Fibroblast of lung (primary cell): ENCODE measurements at places on chromosomes 1 and 21. TPM values are rescaled to one million over a fixed set of nuclear protein-coding genes. Genes with fewer than 3 reads are reported as not detected.
A peak's percentile ranks its signal among the peaks of the same experiment; 100 is the strongest.

OR2L13 gene
- total RNA-seq, result not detected in 2 replicates

TOE1 gene
- total RNA-seq, result 10.0 and 12.1 TPM in 2 replicates

PLA2G4A gene
- total RNA-seq, result 3.9 and 5.8 TPM in 2 replicates

OR2T35 gene
- total RNA-seq, result not detected in 2 replicates

GJB4 gene
- not detected in 2 replicates for total RNA-seq

C4BPA gene
- total RNA-seq, result not detected in 2 replicates

DNA sequence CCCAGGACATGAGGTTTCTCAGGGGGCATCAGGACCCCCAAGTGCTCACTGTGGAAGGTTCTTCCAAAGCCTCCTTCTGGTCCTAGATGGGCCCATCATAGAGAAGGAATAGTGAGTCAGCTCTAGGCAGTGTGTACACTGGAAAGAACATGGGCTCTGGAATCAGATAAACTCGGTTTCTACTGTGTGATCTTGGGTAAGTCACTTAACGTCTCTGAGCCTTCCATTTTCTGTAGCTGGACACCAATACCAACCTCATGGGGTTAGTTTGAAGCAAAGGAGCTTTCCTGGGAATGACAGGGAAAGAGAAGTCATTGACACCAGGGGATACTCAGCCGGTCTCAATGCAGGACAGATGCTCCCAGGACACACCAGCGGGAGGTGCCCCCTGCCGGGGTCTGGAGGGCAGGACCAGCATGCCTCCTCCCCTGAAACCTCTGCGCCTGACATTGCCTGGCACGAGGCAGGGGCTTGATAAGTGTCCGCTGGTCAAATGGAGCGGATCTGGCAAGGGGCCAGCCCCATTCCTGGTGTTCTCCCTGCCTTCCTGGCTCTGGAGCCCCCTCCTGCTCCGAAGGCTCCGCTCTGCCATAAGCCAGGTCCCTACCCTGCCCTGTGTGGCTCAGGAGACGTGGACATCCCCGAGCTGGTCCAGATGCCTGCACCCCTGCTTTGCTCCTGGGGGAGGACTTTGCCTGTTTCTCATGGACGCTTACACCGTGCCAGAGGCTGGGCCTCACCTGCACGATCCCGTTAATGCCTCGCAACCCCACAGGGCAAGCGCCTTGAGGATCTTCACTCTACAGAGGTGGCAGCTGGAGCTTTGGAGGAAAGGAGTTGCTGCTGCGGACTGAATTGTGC is 52.8 kb downstream of the EDN2 start:
- DNase-seq, result no peak
- no peaks in the 10 kb centered on the region for H3K36me3 ChIP-seq
- no peak overlapping the region for H3K4me3 ChIP-seq
- peaks cover 11% of the 10 kb centered on the region for H3K4me1 ChIP-seq

DNA sequence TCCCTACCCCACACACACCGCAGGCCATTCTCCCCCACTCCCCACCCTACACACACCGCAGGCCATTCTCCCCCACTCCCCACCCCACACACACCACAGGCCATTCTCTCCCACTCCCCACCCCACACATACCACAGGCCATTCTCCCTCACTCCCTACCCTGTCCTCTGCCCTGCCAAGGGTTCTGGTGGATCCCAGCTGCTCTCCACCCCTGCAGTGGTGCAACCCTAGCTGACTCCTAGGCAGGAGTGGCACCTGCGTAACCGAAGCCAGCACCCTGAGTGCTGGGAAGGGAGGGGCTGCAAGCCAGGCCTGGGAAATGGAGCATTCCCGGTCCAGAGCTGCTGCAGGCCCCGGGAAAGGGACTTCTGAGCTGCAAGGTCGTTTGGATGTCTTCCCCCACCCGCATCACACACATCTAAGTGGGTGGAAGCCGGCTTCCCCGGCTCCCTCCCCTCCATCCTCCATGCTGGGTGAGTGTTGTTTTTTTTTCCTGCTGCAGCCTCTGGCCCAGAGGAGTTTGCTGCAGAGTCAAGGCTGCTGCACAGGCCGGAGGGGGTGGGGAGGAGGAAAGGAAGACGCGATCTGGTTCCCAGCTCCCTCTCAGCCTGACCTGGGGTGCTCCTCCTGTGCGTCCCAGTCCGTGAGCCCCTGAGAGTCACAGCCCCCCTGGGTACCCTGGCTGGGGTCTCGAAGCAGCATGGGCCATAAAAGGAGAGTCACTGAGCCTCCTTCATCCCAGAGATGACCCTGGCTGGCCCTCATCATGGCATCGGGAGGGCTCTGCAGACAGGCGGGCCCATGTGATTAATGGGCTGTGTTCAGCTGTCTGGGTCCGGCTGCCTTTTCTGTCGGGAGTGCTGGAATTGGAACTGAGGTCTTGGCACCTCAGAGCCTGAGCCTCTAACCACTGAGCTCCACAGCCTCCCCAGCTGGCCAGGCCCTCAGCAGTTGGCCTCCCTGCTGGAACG is 16.1 kb downstream of the H6PD start:
- H3K27ac ChIP-seq, result no peak overlapping the region
- H3K4me1 ChIP-seq, result no peaks in the 10 kb centered on the region
- H3K4me3 ChIP-seq, result no peak overlapping the region
- H3K27me3 ChIP-seq, result no peaks in the 10 kb centered on the region
- peaks cover 2% of the 10 kb centered on the region for H3K36me3 ChIP-seq

DNA sequence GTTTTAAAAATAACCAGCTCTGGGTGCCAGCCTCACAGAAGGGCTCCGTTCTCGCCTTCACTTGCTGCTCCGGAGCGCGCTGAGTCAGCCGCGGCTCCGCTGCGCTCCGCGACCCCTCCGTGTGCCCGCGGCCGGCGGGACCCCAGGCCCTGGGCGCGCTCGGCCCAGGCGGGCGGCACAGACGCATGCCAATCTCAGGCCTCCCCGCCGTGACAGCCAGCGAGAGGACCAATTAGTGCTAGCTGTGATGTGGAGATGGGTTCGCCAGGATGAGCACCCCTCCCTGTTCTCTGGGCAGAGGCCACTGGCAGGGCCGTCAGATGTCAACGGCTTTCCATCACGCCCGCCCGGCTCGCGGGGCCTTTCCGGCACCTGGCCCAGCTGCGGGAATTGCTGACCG is 293.8 kb downstream of the SPATA17 start:
- no peaks in the 10 kb centered on the region for H3K36me3 ChIP-seq
- no peaks in the 10 kb centered on the region for H3K27me3 ChIP-seq
- no peak overlapping the region for H3K27ac ChIP-seq
- DNase-seq, result peak; percentile 11
- H3K4me1 ChIP-seq, result no peaks in the 10 kb centered on the region

GRCh38 chr1:208923456-208923855 is 660.1 kb upstream of the CAMK1G start:
- no peaks in the 10 kb centered on the region for H3K36me3 ChIP-seq
- no peak overlapping the region for H3K4me3 ChIP-seq
- no peak for DNase-seq
- no peak overlapping the region for H3K27ac ChIP-seq

- H3K4me3 ChIP-seq, result no peak overlapping the region
- DNase-seq, result no peak
- no peaks in the 10 kb centered on the region for H3K4me1 ChIP-seq
- H3K36me3 ChIP-seq, result no peaks in the 10 kb centered on the region
- no peak overlapping the region for H3K27ac ChIP-seq
These were observed 910 bp downstream of the LCE3A start for GRCh38 chr1:152621993-152622392.

- H3K36me3 ChIP-seq, result no peaks in the 10 kb centered on the region
- H3K27ac ChIP-seq, result peak overlapping the region; percentile 22
- no peak overlapping the region for H3K4me3 ChIP-seq
These were observed 134.9 kb upstream of the B3GALT2 start for GRCh38 chr1:193321242-193321840.

DNA sequence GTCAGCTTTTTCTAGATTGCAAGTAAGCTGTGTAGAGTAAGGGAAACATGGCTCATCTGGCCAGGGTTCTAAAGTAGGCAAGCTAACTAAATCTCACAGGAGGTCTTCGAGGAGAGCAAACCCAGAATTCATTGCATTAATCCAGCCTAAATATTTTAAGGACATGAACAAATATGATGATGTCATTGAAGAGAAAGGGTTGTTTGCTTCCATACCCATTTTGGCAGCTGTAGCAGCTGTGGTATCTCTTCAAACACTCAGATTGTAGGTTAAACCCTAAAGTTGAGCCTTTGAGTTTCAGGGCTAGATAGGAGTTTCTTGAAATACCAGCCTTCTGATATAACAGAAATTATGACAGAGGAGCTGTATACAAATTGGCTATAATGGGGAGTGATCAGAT is 200.5 kb upstream of the C1orf105 start:
- no peak overlapping the region for H3K27ac ChIP-seq
- H3K27me3 ChIP-seq, result no peaks in the 10 kb centered on the region
- no peaks in the 10 kb centered on the region for H3K4me1 ChIP-seq
- no peaks in the 10 kb centered on the region for H3K36me3 ChIP-seq
- H3K4me3 ChIP-seq, result no peak overlapping the region

GRCh38 chr1:231691618-231692259 is 65.1 kb downstream of the DISC1 start:
- H3K36me3 ChIP-seq, result no peaks in the 10 kb centered on the region
- DNase-seq, result no peak
- H3K27ac ChIP-seq, result no peak overlapping the region
- H3K27me3 ChIP-seq, result no peaks in the 10 kb centered on the region

- H3K4me1 ChIP-seq, result no peaks in the 10 kb centered on the region
- no peak for DNase-seq
- H3K4me3 ChIP-seq, result no peak overlapping the region
- no peaks in the 10 kb centered on the region for H3K36me3 ChIP-seq
These were observed 147.9 kb downstream of the LRRC40 start for GRCh38 chr1:70057500-70057899.

- peaks cover 12% of the 10 kb centered on the region for H3K36me3 ChIP-seq
- H3K27me3 ChIP-seq, result no peaks in the 10 kb centered on the region
- no peaks in the 10 kb centered on the region for H3K4me1 ChIP-seq
These were observed 34.3 kb downstream of the PCNX2 start for GRCh38 chr1:233261206-233261605.

DNA sequence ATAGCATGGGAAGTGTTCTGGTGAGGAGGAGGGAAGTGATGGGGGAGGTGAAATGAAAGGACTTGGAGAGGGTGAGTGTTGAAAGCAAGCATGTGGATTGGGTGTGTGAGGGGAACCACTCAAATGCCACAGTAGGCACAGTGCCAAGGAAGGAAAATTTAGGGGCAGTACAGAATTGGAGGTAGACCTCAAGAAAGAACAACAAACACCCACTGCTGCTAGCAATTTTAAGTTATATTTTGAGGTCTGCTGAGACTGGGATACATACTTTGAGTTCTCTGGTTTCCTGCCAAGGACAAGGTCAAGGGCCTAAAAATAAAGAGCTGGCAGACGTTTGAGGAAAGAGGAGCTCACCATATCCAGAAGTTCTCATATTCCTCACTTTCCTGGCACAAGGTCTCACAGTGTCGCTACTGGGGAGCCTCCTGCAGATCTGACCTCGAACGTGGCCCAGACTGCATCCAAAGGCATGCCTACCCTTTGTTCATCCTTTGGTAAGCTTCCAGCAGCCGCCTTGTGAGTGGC is 104.0 kb downstream of the BRINP2 start:
- H3K4me3 ChIP-seq, result no peak overlapping the region
- H3K27me3 ChIP-seq, result peaks cover 6% of the 10 kb centered on the region

GRCh38 chr1:52920791-52921291 is 699 bp downstream of the ECHDC2 start:
- DNase-seq, result peak; percentile 19
- no peaks in the 10 kb centered on the region for H3K4me1 ChIP-seq
- H3K27ac ChIP-seq, result no peak overlapping the region
- H3K4me3 ChIP-seq, result peak overlapping the region; percentile 62
- no peaks in the 10 kb centered on the region for H3K27me3 ChIP-seq
